ENCODE measurements at places on chromosomes 4 and X.

DNA sequence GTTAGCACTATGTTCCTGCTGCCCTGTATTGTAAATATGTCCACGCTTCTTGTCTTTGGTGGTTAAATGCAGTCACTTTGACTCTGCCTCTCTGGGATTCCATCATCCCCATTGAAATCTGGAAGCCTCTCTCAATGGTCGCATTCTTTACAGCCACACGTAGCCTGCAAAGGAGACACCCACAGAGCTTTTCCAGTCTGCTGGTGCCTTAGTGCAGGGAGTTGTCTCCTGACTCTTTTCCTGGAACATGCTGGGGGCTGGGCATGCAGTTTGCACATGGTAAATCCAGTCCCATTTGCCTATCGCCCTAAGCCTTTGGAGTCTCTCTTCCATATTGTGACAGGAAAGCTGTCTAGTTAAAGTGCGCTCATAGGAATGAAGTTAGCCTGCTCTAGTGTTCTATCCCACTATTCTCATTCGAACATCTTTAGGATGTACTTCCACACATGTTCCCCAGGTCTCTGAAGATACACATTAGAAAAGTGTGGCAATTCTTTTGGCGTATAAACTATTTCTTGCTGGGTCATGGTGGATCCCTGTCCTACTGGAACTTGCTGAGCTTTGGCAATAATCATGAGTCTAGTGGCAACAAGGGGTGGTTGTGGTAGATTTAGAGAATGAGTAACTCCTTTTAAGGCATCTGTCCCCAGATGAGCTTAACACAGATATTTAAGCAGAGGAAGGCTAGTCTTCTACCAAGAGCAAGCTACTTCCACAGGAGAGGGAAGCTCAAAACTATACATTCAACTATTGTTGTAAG, 33.7 kb downstream of the COQ2 start:
- peak; percentile 70 for DNase-seq

GRCh38 chrX:30483996-30484395, 93.6 kb downstream of the TASL start:
- no peak for DNase-seq

DNA sequence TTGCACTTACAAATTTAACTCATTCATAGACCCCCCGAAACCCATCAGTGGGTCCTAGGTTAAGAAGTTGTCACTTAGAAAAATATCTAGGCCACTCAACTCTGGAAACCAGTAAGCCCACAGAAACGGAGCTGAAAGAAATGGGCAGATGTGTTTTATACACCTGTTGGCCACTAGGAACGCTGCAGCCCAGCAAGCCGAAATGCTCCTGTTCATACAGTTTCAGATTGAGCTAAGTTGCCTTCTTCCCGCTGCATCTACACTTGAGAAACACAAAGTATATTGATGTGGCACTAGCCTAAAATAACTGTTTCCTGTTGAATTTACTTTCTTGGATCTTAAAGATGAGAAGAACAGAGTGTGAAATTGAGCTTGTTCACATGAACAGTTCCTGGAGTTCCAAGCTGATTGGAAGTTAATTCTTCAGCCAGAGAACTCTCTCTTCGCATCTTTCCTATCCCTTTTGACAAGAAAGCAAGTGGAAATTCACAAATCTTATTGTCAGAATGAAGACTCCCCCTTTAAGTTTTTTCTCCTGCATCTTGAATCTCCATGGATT, 174.1 kb downstream of the RBMX2 start:
- peak; percentile 36 for DNase-seq

- peak; percentile 85 for DNase-seq
Observed at GRCh38 chr4:4914059-4914820, 54.8 kb downstream of the MSX1 start.

DNA sequence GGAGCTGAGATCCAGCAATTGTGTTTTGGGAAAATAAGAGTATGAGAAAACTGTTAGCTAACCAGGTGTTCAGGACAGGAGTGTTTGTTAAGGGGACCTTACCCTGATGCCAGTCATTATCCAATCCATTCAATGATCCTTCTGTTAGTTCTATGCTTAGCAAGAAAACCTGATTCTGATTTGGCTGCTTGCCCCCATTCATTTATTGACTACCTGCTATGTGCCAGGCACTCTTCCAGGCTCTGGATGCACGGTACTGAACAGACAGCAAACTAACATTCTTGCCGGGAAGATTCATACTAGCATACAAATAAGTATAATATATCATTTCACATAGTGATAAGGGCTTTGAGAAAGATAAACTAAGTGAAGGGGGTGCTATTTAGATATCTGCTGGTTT, 1.0 kb upstream of the MECP2 start:
- no peak for DNase-seq

DNA sequence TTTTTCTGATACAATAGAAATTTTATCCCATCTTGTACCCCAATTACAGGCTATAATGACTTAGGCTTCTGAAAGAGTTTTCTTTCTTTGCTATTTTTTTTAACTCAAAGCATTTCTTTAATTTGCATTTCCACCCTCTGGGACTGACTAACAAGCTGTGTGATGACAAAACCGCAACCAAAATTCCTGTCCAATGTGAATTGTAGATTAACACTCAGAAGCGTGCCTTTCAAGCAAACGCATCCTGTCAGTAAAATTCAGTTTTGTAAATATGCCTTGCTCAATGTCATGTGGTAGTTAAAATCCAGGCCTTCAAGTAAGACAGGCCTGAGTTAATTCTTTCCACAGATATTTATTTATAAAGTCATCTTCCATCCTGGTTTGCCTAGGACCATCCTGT, 50.3 kb downstream of the STK32B start:
- DNase-seq, result peak; percentile 77

DNA sequence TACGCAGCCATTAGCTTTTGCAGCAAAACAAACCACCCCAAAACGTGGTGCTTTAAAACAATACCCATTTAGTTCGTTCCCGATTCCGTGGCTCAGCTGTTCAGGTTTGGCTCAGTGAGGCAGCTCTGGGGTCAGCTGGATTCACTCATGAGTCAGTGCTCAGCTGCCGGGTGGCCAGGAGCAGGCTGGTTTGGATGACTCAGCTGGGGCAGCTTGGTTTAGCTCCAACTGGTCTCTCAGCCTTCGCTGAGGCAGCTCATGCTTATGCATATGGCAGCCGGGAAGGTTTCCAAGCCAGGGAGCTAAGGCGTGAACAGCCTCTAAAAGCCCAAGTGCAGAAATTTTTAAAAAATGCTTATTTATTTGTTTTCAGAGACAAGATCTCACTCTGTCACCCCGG, 13.3 kb upstream of the CD99 start:
- peak; percentile 99 for DNase-seq

GRCh38 chr4:145045180-145045579, 52.8 kb downstream of the ANAPC10 start:
- DNase-seq, result no peak

- DNase-seq, result no peak
Observed at GRCh38 chr4:52997132-52997416, 135.0 kb downstream of the RASL11B start.

GRCh38 chr4:26786916-26787315, 73.7 kb upstream of the STIM2 start:
- no peak for DNase-seq

DNA sequence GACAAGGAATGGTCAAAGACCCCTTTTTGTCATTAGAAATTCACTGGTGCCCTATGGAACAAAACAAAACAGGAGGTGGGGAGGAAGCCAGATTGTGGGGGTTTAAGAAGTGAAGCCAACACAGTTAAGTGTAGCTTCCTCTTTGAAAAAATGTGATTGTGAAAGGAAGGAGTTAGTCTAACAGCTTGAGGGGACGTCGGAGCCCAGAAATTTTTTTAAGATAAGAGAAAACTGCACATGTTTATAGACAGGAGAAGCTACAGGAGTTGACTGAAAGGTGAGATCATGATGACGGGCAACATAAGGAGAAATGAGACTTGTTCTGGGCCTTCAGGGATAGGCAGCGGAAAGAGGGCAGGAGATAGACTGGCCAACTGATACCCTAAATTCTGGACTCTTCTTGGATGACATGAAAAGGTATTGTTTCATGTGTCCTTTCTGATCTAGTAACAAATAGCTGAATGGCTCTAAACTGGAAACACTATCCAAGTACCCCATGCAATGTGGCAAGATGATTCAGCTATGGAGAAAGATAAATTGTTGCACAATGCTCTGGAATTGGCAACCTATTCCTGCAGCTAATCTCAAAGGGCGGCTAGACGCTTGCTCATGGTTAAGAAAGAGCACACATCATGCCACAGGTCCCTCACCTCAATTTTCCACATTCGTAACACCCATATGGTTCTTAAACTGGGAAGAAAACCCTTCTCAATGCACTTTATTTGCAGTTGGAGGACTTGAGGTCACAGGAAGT, 3.7 kb upstream of the HDAC8 start:
- peak; percentile 43 for DNase-seq

- peak; percentile 79 for DNase-seq
Observed at GRCh38 chr4:149370785-149371420, 444.7 kb downstream of the IQCM start.

- DNase-seq, result peak; percentile 16
Observed at GRCh38 chr4:102531462-102531861, 30.3 kb downstream of the NFKB1 start.

DNA sequence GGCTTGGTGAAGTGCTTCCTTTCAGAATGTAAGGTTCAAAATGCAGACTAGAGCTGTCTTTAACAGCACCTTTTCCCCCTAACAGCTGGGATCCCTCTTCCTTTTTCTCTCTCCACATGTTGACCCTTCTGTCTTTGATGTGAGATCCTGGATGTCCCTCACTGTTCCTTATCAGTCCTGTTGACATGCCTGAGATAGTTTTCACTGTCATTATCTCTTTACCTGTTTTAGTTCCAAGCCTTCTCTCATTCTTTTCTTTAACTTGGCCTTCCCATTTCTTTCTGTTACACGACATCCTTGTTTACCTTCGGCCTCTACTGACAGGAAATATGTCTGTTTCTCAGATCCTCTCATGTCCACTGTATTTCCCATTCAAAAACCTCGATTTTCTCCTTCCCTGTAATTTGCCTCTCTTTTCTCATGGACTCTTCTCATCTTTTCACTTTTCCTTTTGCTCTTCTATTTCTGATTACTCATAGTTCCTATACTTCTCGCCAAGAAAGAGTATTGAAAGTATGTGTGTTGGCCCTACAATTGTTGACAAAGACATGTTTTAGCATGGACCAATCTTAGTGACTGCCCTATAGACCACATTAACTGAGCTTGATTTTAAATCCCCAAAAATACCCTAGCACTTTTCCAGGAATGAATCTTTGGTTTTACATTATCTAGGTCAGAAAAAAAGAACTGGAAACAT, 1.2 kb upstream of the SOWAHB start:
- peak; percentile 29 for DNase-seq

DNA sequence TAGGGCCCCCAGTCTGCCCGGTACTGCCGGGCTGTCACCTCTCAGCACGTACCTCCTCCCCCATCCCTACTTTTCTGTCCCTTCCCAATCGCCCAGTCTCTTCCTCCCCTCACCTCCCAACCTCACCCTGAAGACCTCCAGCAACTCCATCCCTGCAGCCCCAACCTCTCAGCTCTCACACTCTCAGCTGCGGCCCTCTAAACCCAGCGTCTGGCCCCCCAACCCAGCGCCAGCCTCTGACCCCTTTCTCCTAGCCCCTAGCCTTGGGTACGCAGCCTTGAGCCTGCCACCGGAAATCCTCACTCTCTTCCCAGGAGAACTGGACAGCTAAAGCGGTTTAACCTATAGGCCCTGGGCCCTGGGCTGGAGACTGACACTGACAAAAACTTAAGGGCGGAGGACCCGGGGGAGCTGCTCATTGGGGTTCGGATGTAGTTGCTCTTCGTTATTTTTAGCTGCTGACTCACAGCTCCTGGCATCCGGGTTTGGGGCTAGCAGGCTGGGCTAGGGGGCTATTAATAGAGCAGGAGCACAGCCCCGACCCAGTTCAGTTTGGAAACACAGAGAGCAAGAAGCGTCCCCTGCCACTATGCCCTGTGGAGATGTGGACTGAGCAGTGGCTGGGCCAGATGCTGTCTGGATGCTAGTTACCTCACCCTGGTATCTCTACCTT, 9.6 kb upstream of the DLG3 start:
- DNase-seq, result peak; percentile 16

- no peak for DNase-seq
Observed at GRCh38 chr4:3461515-3462291, 1.4 kb upstream of the DOK7 start.

GRCh38 chr4:61909031-61909430, 708.9 kb downstream of the ADGRL3 start:
- DNase-seq, result no peak

GRCh38 chrX:30615229-30615628, 37.7 kb upstream of the TASL start:
- no peak for DNase-seq

- DNase-seq, result no peak
Observed at GRCh38 chr4:67891645-67892044, 7.8 kb upstream of the TMPRSS11D start.

- peak; percentile 24 for DNase-seq
Observed at GRCh38 chr4:184471881-184472613, 2.3 kb downstream of the IRF2 start.

DNA sequence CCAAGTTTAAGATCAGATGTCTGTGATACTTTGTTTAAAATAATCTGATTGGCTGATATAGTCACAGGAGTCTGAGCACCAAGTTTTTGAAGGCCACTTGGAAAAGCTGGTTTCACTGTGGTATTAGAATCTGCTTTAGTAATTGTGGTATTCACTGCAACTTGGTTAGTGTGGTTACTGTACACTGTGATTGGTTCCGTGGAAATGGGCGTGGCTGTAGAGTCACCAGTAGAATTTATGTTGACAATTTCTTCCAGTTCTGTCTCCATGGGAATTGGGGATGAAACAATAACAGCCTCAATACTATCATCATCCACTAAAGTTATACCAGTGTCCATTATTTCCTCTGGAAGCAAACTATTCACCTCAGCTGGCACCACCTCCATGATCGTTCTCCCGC, 26.2 kb downstream of the LIN54 start:
- DNase-seq, result peak; percentile 63

DNA sequence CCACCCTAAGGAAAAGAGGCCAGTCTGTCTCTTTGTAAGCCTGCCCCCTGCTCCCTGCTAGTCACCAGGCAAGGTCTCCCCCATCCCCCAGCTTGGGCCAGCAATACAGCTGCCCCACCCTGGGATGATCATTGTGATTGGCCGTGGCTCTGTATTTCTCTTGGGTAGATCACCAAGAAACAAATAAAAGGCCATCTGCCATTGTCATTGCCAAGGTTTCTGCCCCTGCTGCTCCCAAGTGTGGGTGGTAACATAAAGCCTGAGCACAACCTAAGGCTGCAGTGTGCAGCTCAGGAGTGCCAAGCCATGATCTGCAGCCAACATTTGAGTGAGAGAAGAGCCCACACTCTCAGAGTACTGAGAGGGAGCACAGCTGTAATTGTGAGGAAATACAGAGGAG, 241.0 kb upstream of the POF1B start:
- no peak for DNase-seq

Measured in AG10803 (cell line).